ENCODE measurements at places on chromosomes 11 and 22. TPM values are rescaled to one million over a fixed set of nuclear protein-coding genes. Genes with fewer than 3 reads are reported as not detected.
A peak's percentile ranks its signal among the peaks of the same experiment; 100 is the strongest.

GRCh38 chr11:126156814-126157213 is 54.6 kb downstream of the RPUSD4 start:
- H3K4me1 ChIP-seq, result peaks cover 20% of the 10 kb centered on the region
- no peak overlapping the region for H3K27ac ChIP-seq
- H3K4me3 ChIP-seq, result no peak overlapping the region
- DNase-seq, result no peak
- H3K27me3 ChIP-seq, result peaks cover 70% of the 10 kb centered on the region
- no peaks in the 10 kb centered on the region for H3K36me3 ChIP-seq

DNA sequence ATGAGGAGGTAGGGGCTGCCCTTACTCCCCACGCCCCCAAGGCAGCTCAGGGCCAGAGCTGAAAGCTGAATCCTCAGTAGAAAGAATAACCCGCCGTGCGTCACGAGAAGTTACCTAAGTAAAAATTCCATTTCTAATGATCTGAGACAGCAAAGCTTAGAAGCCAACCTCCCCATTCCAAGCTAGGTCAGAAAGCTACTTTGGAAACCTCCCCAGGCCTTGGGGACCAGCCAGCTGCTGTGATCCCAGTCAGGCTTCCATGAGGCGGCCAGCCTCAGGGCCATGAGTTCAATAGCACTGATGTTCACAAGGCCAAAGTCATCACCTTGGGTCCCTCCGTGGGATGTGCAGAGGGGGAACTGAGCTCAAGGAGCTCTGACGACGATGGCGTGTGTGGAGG is 6.9 kb downstream of the SHISAL1 start:
- H3K27ac ChIP-seq, result no peak overlapping the region
- no peaks in the 10 kb centered on the region for H3K36me3 ChIP-seq
- peaks cover 6% of the 10 kb centered on the region for H3K27me3 ChIP-seq
- no peaks in the 10 kb centered on the region for H3K4me1 ChIP-seq
- no peak overlapping the region for H3K4me3 ChIP-seq

GRCh38 chr11:69445131-69445470 is 36.4 kb upstream of the LINC01488 start:
- H3K4me3 ChIP-seq, result 0 out of 2 replicates have a peak overlapping the region, but pooled peaks have one; percentile 35
- peaks cover 67% of the 10 kb centered on the region for H3K4me1 ChIP-seq
- DNase-seq, result no peak
- H3K27ac ChIP-seq, result peak overlapping the region; percentile 95
- no peaks in the 10 kb centered on the region for H3K27me3 ChIP-seq
- H3K36me3 ChIP-seq, result no peaks in the 10 kb centered on the region

DNA sequence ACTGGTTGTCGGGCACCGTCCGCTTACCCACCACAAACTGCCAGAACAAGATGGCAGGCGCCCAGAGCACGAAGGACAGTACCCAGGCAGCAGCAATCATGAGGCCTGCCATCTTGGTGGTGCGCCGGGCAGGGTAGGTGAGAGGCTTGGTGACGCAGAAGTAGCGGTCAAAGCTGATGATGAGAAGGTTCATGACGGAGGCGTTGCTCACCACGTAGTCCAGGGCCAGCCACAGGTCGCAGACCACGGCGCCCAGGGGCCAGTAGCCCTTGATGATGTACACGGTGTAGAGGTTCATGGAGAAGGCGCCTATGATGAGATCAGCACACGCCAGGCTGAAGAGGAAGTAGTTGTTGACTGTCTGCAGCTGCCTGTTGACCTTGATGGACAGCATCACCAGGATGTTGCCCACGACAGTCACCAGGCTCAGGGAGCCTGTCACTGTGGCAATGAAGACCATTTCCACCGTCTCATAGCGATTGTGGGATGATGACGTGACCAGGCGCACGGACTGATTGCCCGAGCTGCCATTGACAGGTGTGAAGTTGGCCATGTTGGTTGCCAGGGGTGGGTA is 4.6 kb downstream of the MDK start:
- DNase-seq, result no peak
- no peak overlapping the region for H3K4me3 ChIP-seq
- no peak overlapping the region for H3K27ac ChIP-seq
- H3K4me1 ChIP-seq, result peaks cover 80% of the 10 kb centered on the region
- H3K27me3 ChIP-seq, result peaks cover 11% of the 10 kb centered on the region
- H3K36me3 ChIP-seq, result peaks cover 17% of the 10 kb centered on the region

DNA sequence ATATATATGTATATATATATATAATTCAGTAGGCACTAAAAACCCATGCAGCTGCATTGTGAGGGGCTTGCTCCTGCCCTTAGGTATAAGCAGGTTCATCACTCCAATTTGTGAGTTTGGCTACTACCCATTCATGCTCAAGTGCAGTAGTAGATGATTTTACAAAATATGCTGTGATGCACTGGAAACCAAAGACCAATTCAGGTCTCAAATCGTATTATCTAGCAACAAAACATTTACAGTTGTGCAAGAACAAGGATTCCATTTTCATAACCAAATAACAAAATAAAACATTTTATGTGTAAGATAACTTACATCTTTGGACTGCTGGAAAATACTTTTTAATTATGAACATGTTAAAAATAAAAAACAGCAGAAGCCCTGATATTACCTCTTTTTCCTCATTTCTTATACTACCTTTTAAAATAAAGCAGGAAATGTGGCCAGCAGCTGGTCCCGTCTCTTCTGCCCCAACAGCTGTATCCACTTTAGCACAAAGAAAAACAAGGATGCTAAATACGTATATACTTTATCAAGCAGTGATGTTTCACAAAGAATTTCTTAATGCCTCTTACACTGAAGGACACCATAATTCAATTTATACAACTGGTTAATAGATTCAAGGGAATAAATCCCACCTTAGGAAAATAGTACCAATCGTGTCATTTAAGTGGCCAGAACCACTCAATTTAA is 2.8 kb downstream of the CREBZF start:
- no peak overlapping the region for H3K27ac ChIP-seq
- DNase-seq, result no peak
- H3K4me3 ChIP-seq, result peak overlapping the region; percentile 94
- peaks cover 60% of the 10 kb centered on the region for H3K36me3 ChIP-seq

DNA sequence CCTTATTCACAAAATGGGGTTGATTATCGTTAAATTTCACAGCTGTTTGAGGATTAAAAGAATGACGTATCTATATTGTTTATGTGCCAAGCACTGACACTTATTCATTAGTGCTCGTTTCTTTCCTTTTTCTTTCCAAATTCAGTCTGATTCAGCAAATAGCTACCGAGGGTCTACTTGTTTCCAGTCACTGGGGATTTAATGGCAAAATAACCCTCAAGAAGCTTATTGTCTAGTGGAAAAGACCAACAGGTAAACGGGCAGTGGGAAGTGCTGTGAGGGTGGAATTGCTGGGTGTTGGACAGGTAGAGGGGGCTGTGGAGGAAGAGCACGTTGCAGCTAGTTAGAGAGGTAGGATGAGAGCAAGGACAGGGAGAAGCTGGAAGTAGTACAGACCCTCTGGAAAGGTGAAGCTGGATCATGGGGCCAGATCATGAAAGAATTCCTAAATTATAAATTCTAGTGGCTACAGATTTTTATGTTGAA is 48.3 kb upstream of the BIRC3 start:
- no peaks in the 10 kb centered on the region for H3K36me3 ChIP-seq
- DNase-seq, result no peak
- H3K27me3 ChIP-seq, result peaks cover 2% of the 10 kb centered on the region
- H3K4me3 ChIP-seq, result no peak overlapping the region
- peaks cover 15% of the 10 kb centered on the region for H3K4me1 ChIP-seq
- no peak overlapping the region for H3K27ac ChIP-seq

DNA sequence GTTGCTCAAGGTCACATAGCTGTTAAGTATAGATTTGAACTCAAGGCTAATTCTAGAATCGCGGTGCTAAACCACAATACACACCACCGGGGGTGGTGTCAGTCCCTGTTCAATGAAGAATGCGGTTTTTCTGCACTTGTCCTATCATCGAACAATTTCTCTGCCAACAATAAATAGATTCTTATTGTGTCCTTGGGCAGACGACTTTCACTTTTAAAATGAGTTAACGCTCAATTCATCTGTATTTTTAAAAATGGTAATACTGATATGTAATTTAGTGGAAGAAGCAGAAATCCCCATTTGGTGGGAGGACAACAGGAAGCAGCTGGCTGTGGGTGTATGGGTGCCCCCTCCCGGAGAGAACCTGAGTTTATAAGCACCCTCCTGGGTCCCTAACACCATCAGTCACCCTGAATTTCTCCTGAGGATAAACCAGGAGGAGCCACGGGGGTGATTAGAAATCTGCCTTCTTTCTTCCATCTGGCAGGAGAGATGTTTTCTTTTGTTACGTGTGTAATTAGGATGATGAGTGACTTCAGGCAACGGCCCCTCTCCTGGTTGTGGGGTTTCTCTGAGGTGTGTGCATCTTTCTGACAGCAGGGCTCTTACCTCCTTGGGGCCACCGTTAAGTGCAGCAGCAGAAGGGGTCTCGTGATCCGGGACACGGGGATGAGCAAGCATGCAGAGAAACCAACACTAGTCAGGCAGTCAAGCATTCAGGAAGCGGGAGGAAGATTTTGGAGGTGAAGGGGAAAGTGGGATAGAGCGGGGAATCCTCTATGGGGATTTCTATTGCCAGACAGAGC is 87.7 kb downstream of the GRAMD1B start:
- no peaks in the 10 kb centered on the region for H3K36me3 ChIP-seq
- H3K4me1 ChIP-seq, result no peaks in the 10 kb centered on the region

DNA sequence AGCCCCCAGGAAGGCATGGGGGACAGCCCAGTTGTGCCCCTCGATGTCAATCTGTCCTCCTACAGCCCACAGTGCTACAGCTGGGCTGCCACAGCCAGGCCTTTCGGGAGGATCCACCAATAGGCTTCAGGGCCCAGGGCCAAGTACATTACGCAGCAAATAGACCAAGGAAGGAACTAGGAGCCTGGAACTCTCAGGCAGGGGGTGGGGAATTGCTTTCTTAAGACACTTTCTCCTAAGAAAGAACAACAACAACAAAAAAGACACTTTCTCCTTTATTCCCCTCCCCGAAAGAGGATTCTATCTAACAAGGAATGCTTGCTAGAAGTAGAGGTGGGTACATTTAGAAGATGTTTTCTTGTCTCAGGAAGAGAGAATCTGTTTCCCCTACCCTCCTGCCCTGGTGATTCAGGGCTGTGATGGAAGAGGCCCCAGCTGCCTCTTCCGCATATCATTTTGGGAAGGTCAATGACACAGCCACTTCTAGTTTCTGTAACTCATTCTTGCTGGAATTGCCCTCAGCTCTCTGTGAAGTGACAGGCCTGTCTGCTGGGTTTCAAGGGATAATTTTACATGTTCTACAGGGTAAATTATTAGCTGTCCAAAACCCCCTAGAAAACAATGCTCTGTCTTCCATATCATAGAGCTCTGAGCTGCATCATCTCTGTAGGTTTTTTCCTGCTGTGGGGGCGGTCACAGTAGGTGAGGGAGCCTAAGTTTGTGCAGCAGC is 6.0 kb upstream of the MALAT1 start:
- no peaks in the 10 kb centered on the region for H3K27me3 ChIP-seq
- H3K4me1 ChIP-seq, result peaks cover 80% of the 10 kb centered on the region
- no peak for DNase-seq
- peak overlapping the region; percentile 4 for H3K4me3 ChIP-seq
- H3K27ac ChIP-seq, result peak overlapping the region; percentile 84

- H3K27me3 ChIP-seq, result no peaks in the 10 kb centered on the region
- H3K4me1 ChIP-seq, result no peaks in the 10 kb centered on the region
- H3K27ac ChIP-seq, result no peak overlapping the region
- no peak overlapping the region for H3K4me3 ChIP-seq
- H3K36me3 ChIP-seq, result no peaks in the 10 kb centered on the region
- DNase-seq, result no peak
These were observed 15.2 kb downstream of the PDGFD start for GRCh38 chr11:104148706-104149105.

DNA sequence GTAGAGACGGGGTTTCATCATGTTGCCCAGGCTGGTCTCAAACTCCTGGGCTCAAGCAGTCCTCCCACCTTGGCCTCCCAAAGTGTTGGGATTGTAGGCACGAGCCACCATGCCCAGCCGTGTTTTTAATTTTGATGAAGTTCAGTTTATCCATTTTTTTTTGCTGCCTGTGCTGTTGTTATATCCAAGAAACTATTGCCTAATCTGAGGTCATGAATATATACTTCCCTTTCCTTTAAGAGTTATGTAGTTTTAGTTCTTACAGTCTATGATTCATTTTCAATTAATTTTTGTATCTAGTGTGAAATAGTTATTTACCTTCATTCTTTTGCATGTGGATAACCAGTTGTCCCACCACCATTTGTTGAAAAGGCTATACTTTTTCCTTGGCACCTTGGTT is 50.3 kb upstream of the SORL1-AS1 start:
- H3K4me3 ChIP-seq, result no peak overlapping the region
- H3K27ac ChIP-seq, result no peak overlapping the region
- H3K4me1 ChIP-seq, result no peaks in the 10 kb centered on the region
- DNase-seq, result no peak
- H3K36me3 ChIP-seq, result no peaks in the 10 kb centered on the region
- H3K27me3 ChIP-seq, result no peaks in the 10 kb centered on the region

GRCh38 chr11:76955459-76956114 is 78.6 kb upstream of the B3GNT6 start:
- no peak overlapping the region for H3K4me3 ChIP-seq
- H3K4me1 ChIP-seq, result no peaks in the 10 kb centered on the region
- no peak overlapping the region for H3K27ac ChIP-seq
- DNase-seq, result no peak

The SCARF2 gene
- total RNA-seq, result 0.29 TPM

The CLMP gene
- 0.02 TPM for total RNA-seq

The LSP1 gene
- total RNA-seq, result 0.73 TPM
